ENCODE measurements at places on chromosomes 11 and 22. TPM values are rescaled to one million over a fixed set of nuclear protein-coding genes. Genes with fewer than 3 reads are reported as not detected.

PDE3B gene
- total RNA-seq = 34.5 TPM

MIEF1 gene
- 25.1 TPM for total RNA-seq

ASRGL1 gene
- 9.7 TPM for total RNA-seq

CASP5 gene
- 1.3 TPM for total RNA-seq

GRCh38 chr11:47906066-47906465 is 57.9 kb upstream of the NUP160 start:
- no peak overlapping the region for H3K4me3 ChIP-seq
- no peak overlapping the region for H3K27ac ChIP-seq
- H3K27me3 ChIP-seq = no peaks in the 10 kb centered on the region
- no peak for DNase-seq
- no peaks in the 10 kb centered on the region for H3K36me3 ChIP-seq
- peaks cover 2% of the 10 kb centered on the region for H3K4me1 ChIP-seq

GRCh38 chr11:87743007-87743406 is 432.2 kb downstream of the RAB38 start:
- no peaks in the 10 kb centered on the region for H3K27me3 ChIP-seq
- DNase-seq = no peak
- H3K36me3 ChIP-seq = no peaks in the 10 kb centered on the region
- H3K4me3 ChIP-seq = no peak overlapping the region
- no peak overlapping the region for H3K27ac ChIP-seq

GRCh38 chr11:5712507-5712906 is 22.9 kb downstream of the TRIM22 start:
- no peaks in the 10 kb centered on the region for H3K27me3 ChIP-seq
- no peaks in the 10 kb centered on the region for H3K4me1 ChIP-seq
- peak; percentile 47 for DNase-seq
- H3K27ac ChIP-seq = no peak overlapping the region

DNA sequence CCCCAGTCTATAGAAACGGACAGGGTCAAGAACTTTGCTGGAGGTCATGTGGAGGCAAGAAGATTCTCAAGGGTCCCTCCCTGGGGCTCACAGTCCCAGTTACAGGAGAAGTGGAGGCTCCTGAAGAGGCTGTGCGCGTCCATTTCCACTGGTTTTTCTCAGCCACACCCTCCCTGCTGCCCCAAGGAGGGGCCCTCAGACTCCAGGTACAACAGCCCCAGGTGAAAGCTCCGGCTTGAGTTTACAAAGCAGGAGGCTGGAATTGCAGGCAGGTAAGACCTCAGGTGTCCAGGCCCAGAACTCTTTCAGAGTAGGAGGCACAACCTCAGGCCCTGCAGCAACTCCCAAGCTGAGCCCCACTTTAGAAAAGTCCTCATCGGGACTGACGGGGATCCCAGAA is 3.1 kb downstream of the SHANK2 start:
- no peaks in the 10 kb centered on the region for H3K4me1 ChIP-seq
- H3K27me3 ChIP-seq = peaks cover 24% of the 10 kb centered on the region
- DNase-seq = no peak
- no peak overlapping the region for H3K27ac ChIP-seq
- no peak overlapping the region for H3K4me3 ChIP-seq

- peaks cover under 1% of the 10 kb centered on the region for H3K4me1 ChIP-seq
- H3K27me3 ChIP-seq = no peaks in the 10 kb centered on the region
- DNase-seq = no peak
- H3K4me3 ChIP-seq = no peak overlapping the region
Observed at GRCh38 chr11:35035894-35036408, 103.0 kb upstream of the CD44 start.

DNA sequence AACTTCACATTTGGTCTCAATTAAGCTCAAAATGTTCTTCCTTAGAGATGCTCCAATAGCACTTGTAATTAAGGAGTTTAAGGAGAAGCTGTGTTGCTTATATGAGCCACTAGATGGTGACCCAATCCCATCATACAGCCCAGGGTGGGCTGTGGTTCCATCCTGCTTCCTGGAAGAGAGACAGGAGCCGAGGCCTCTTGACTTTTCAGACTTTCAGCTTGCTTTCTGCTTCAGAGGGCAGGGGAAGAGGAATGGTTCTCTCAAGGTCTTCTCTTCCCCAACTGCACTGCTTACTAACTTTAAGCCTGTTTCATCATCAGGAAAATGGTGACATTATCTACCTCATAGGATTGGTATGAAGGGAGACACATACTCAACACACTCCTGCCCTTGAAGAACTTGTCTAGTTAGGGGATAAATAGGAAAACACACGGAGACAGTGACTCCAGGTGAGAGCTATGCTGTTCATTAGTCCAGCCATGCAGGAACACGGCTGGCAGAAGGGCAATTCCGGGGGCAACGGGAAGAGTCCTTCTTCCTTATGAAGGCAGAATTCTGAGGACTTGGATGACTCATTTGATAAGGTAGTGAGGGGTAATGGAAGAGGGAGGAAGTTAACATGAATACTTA is 20.1 kb downstream of the TMEM218 start:
- DNase-seq = no peak
- H3K4me1 ChIP-seq = no peaks in the 10 kb centered on the region
- peaks cover 6% of the 10 kb centered on the region for H3K36me3 ChIP-seq
- no peak overlapping the region for H3K27ac ChIP-seq
- no peaks in the 10 kb centered on the region for H3K27me3 ChIP-seq
- H3K4me3 ChIP-seq = no peak overlapping the region

DNA sequence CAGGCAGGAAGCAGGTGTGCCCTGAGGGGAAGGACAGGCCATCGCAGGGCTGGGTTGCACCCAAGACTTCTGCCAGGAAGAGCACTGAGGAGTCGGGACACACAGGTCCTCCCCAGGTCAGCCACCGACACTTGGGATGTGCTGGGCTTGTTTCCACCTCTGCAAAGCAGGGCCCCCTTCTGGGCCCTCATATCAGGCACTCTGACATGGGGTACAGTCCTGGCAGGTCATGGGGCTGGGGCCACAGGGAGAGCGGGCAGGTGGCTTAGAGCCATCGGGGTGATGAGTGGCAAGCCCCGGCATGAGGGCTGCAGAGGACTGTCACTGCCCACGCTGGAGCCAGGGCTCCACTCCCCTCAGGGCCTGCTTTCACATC is 7.9 kb upstream of the ADORA2A start:
- no peak for DNase-seq
- H3K4me1 ChIP-seq = peaks cover 7% of the 10 kb centered on the region
- H3K27ac ChIP-seq = no peak overlapping the region
- no peak overlapping the region for H3K4me3 ChIP-seq
- no peaks in the 10 kb centered on the region for H3K27me3 ChIP-seq
- peaks cover 21% of the 10 kb centered on the region for H3K36me3 ChIP-seq

Measured in natural killer cell (primary cell).